ENCODE measurements at places on chromosomes 16 and 17. TPM values are rescaled to one million over a fixed set of nuclear protein-coding genes. Genes with fewer than 3 reads are reported as not detected.

- peak; percentile 99 for DNase-seq
Observed at GRCh38 chr16:28950648-28951409, at the start of gene NFATC2IP. Gene NFATC2IP (plus strand): TSS chr16:28950937. CDS start chr16:28951012, 75 bp downstream.

DNA sequence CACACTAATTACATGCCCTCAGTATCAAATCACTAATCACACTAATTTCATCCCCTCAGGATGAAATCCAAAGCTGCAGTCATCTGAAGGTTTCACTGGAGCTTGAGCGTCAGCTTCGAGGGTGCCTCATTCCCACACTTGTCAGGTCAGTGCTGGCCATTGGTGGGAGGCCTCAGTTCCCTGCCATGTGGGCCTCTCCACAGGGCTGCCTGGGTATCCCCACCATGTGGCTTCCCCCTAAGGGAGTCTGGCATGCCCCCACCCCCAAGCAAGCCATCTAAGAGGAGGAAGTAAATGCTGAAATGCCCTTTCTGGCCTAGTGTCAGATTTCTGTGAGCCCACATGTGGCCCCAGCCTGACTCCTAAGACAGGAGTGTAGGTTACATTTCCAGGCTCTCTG, 78.6 kb upstream of the CDH5 start:
- DNase-seq: peak; percentile 25

DNA sequence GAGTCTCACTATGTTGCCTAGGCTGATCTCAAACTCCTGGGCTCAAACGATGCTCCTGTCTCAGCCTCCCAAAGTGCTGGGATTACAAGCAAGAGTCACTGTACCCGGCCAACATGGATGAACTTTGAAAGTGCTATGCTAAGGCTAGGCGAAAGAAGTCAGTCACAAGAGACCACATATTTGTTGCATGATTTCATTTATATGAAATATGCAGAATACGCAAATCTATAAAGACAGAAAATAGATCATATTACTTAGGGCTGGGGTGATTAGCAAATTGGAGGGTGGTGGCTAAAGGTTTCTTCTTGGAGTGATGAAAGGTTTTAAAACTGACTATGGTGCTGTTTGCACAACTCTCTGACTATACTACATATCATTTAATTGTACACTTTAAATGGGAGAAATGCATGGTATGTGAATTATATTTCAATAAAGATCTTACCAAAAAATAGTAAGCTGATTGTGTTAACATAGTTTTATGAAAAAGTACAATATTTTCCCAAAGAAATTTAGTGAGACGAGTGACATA, 1.2 kb upstream of the FLYWCH1 start:
- DNase-seq: no peak

- DNase-seq: no peak
Observed at GRCh38 chr17:13995856-13996271, 73.4 kb upstream of the COX10 start.

- no peak for DNase-seq
Observed at GRCh38 chr17:44921122-44921882, 6.0 kb upstream of the GFAP start.

- no peak for DNase-seq
Observed at GRCh38 chr17:35002876-35003551, 22.7 kb downstream of the LIG3 start.

DNA sequence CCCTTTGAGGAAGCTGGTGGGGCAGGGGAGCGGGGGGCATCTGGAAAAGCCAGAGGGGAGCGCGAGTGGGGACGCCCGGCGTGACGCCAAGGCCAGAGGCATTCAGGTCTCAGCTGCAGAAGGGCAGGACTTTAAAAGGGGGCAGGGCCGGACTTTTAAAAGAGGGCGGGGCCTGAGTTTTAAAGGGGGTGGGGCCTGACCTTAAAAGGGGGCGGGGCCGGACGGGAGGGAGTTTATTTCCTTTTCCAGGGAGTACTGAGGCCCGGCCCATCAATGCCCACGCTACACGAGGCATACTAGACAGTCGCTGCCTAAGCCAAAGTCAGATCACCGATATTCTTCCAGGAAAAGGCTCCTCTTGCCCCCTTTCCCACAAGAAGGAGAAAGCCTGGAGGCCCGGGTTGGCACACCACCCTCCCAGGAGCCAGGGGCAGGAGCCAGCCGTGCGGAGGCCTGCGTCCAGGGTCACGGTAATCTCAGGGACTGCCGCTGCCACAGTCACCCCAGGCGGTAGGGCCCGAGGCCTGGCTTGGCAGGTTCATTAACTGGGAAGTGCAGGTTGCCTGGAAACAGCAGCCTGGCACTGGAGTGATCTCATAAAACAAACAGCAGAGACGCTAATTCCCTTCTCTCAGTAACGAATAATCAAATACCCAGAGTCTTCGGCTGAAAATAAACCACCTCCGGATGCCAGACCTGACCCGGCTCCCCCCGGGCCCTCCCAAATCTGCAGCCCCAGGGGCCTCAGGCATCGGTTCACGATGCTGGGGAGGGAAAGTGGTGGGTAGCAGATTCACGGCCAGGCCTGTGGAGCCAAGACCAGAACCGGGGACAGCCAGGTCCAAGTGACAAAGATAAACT, 90.7 kb downstream of the TIMM22 start:
- no peak for DNase-seq

DNA sequence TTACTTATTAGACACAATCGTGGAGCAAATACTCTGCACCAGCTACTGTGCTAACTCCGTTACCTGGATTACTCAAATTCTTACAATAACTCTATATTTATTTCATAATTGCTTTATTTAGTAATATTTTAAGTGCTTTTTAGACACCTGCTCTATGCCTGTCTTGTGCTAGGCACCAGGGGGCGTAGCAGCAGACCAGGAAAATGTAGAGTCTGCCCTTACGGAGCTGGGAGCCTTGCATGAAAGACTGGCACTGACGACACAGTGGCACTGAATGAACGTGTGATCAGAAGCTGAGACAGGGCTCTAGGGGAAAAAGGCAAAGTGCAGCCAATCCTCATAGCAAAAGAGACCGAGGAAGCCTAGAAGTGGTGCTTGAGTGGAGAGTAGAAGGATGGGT, 486.5 kb downstream of the CDH13 start:
- no peak for DNase-seq

- no peak for DNase-seq
Observed at GRCh38 chr16:64449506-64449905, 672.4 kb downstream of the CDH11 start.

- DNase-seq: no peak
Observed at GRCh38 chr17:81400996-81401722, 5.9 kb downstream of the BAHCC1 start.

DNA sequence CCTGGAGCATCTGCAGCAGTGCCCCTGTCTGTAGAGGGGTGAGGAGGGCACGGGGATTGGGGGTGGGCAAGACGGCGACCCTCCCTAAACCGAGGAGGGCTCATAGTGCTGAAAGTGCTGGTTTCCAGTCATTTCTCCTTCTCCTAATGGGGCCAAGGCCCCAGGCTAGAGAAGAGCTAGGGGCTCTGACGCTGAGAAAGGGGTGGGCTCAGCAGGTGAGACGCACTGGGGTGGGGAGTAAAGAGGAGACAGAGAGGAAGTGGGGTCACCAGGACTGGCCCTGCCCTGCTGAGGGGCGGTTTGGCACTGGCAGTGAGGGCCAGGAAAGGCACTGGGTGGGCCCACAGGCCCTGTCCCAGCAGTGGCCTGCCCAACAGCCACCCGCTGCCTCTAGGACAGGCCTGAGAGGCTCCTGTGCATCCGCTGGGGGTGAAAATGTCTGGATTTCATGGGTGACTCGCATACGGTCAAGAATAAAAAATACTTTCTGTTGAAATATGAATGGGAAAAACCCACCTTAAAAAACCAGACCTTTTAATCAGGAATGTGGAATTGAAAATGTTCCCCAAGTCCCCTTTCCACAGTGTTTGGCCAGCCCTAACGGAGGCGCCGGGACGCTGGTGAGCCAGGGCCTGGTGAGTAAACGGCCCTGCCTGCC, 122.4 kb upstream of the SMURF2 start:
- no peak for DNase-seq

- DNase-seq: no peak
Observed at GRCh38 chr16:3717235-3718018, at the start of gene TRAP1. Gene TRAP1 (minus strand): TSS chr16:3717524. CDS start chr16:3717508, 16 bp downstream.

- DNase-seq: no peak
Observed at GRCh38 chr17:82272495-82273326, 789 bp downstream of the CSNK1D start.

DNA sequence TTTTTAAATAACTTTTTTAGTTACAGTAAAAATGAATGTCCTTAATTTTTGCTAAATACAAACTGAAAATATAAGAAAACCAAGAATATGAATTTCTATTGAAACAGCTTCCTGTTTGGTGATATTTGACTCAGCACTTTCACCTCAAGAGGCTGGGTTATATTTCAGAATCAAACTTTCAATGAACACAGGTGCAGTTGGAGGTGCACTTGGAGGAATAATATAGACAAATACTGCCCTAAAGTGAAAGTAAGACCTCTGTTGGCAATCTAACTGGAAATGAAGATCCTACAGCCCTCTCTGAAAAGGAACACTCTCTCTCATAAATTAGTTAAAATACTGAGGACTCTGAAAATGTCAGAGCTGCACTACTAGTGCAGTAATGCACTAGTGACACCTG, 106.2 kb downstream of the BRIP1 start:
- DNase-seq: no peak

DNA sequence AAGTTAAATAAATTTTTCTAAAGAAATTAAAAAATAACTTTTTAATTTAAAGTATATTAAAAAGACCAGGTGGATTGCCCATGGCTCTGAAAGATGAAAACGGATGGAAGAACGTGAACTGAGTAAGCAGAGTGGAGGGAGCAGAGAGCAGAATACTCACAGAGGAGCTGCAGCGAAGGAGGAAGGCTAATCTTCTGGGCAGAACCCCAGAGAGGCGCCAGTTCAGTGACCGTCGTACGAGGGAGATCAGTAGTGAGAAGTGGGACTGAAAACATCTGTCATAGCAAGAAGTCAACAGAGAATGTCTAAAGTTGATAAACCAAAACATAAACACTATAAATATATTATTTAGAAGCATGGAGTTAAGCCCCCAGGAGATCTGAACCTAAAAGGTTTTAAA, 34.9 kb downstream of the UBE2G1 start:
- DNase-seq: no peak

GRCh38 chr16:17567455-17567854, 96.7 kb upstream of the XYLT1 start:
- DNase-seq: no peak

GRCh38 chr16:77589071-77589765, 133.1 kb upstream of the NUDT7 start:
- no peak for DNase-seq

DNA sequence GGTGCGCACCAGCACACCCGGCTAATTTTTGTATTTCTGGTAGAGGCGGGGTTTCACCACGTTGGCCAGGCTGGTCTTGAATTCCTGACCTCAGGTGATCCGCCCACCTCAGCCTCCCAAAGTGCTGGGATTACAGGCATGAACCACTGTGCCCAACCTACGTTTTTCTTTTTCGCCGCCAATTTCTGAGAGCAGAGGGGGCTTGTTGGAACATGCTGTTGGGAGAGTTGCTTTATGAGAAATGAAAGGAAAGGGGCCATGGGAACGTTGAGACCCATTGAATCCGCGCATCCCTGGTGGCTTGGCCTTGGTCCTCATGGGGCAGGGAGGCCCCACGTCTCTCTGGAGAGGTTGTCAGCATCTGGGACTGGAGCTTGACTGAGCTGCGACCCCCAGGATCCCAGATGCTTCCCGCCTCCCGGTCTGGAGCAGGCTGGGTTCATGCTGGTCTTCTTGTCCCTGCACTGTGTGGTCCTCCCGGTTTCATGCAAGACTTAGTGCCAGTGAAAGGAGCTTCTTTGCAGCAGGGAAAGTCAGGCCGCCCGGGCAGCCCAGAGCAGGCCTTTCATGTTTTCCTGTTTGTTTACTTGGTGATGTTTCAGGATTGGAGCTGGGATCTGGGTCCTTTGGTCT, 22.8 kb downstream of the CRISPLD2 start:
- no peak for DNase-seq

DNA sequence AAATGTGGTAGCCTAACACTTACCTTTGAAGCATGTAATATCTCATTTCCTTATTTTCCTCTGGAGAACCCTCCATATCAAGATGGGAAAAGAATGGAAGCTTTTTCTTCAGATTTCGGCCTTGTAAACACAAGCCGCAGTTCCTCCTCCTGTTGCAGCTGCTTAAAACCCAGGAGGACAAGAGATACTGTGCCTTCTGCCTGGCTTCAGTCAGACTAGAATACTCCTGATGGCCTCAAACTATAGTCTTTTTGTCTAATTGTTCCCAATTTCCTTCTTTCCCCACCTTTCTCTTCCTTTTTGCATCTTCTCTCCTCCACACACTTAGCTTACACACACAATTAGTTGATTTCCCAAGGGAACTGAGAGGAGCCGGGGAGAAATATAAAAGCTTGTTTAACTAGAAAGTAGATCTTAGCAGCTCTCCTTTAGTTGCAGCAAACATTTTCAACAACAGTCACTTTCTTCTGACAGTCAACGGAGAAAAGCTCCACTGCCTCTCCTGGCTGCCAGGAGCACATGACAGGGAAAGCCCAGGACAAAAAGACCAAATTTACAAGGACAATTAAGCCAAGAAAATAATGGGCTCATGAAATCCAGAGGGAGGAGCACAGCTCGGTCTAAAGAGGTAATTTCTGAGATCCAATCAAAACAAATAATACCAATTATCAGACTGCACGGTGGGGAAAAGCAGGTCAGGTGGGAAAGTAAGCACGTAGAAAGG, 76.4 kb upstream of the C17orf78 start:
- no peak for DNase-seq

GRCh38 chr17:36071751-36072150, 7.7 kb downstream of the CCL18 start:
- DNase-seq: no peak

GRCh38 chr16:28532940-28533647, 5.7 kb downstream of the NUPR1 start:
- DNase-seq: no peak

DNA sequence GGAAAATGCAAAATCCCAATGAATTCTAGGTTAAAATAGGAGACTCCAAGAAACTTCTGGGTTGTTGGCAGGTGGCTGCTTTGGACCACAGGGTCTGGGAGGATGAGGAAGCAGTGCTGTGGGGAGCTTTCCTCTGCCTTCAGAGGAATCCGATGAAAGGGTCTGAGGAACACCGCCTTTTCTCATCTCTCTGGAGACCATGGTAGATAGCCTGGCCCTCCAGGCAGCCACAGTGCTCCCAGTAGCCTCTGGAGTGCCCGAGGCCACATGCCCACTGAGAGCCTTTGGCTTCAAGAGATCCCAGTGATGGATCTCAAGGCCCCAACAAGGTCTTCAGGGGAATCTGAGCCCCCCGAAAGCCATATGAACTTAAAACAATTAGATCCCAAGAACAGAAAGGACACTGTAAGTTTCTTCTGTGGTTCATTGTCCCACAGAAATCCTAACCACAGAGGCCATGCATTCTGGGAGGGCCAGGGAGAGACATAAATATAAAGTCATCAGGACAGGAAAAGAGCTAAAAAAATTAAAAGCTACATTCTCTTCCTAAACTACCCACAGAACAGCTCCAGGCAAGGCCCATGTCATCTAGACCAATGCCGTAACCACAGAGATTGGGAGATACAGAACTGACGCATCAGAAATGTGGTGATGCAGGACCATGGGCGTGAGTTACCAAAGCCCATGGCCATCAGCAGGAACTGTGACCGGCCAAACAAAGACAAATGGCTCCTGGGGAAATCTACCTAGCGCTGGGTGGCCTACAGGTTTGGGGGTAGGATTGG, 24.3 kb downstream of the TK2 start:
- no peak for DNase-seq

The CCL8 gene
- total RNA-seq: 1.5 TPM

The METRN gene
- total RNA-seq: 32.2 TPM

The TSPAN10 gene
- total RNA-seq: not detected

The MILR1 gene
- 11.0 TPM for total RNA-seq

The ZP2 gene
- not detected for total RNA-seq

The ZPBP2 gene
- total RNA-seq: not detected

The CACNG3 gene
- not detected for total RNA-seq

The BCL6B gene
- total RNA-seq: 10.1 TPM

All from vagina (tissue), 2 donors.